ENCODE measurements at places on chromosomes 11 and 22.

DNA sequence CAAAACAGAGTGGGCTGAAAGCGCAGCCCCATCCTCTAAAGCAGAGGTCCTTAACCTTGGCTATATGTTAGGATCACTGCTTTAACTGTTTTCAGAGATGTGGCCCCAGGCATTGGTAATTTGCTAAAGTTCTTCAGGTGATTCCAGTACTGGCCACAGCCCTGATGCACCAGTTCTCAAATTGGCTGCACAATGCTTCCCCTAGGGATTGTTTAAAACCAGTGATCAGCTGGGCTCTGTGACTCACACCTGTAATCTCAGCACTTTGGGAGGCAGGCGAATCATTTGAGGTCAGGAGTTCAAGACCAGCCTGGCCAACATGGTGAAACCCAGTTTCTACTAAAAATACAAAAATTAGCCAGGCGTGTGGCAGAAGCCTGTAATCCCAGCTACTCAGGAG, 8.4 kb upstream of the IRAG1 start:
- no peak for DNase-seq

DNA sequence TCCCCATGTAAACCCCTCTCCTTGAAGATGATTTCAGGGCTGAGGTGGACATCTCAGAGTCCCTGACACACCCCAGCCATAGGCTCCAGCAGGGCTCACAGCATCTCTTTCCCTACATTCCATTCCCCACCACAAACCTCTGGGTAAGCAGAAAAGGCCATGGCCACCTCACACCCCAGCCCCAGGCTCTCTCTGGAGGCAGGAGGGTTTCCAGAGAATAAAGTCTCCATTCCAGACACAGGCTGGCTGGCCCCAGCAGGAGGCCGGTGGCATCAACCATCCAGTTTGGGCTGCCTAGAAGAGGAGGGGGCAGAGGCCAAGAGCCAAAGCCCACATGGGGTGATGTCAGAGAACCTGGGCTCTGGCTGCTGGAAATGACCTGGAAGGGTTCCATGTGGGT, 61.4 kb downstream of the TP53I11 start:
- no peak for DNase-seq

DNA sequence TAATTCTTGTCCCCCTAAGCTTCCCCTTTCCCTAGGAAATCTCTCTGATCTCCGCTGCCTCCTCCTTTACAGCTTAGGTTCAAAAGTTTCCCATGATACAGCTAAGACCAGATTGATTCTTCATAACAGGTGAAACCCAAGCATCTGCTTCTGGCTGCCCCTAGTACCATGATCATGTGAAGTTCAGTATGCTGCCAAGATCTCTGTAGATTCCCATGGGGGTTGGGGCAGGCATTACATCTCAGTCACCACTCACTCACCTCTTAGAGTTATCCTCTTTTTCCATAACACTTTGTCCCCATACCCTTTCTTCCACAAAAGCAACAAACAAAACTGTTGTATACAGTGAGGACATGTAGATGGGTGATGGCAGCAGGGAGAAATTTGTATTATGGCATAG, 44.0 kb downstream of the RRP8 start:
- DNase-seq: no peak

- no peak for DNase-seq
Observed at GRCh38 chr11:10777393-10777793, 26.3 kb downstream of the CTR9 start.

DNA sequence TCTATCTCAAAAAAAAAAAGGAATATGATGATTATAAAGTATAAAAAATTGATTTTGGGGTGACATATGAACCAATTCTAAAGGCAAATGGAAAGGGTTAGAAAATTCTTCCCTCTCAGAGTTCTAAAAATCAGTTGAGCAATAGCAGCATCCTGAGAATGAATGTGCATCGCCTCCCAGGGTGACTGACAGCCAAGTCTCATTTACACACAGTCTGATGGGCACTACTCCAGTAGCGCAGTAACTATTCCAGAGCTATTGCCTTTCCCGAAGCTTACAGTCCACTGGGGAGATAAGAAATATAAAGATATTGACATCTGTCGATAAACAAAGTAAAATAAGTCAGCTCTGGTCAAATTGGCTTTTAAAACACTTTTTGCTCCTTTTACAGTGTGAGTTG, 32.3 kb upstream of the SORL1 start:
- no peak for DNase-seq

DNA sequence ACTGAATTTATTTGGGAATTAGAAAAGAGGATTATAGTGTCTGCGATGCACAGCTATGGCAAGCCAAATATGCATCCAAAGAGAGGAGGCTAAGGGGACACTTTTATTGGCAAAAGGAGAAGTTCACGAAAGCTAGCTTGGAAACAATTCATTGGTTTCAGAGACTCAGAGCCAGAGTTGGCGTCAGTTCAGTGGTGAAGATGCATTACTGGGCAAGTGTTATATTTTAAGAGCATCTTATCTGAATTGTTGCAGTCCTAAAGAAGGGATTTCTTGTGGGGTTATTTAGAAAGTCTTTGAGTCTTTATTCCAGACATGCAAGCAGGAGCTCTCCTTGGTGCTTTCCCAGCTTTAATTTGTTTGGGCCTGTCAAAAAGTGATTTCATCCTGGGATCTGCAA, 15.0 kb downstream of the CLDN5 start:
- DNase-seq: no peak

DNA sequence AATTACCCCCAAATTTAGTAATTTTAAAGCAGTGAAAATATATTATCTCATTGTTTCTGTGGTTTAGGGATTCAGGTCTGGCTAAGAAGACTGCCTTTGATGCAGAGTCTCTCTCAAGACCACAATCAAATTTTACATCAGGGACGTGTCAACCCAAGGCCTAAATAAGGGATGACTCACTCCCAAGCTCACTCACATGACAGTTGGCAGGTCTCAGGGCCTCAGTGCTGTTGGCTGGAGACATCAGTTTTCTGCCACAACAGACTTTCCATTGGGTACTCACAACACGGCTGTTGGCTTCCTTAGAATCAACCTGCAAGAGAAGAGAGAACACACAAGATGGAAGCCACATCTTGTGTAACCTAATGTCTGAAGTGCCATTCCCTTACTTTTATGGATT, 377.3 kb downstream of the FAM181B start:
- no peak for DNase-seq

GRCh38 chr11:88344869-88345268, 7.3 kb upstream of the CTSC start:
- DNase-seq: no peak

- no peak for DNase-seq
Observed at GRCh38 chr11:119416606-119417580, 6.1 kb downstream of the THY1 start.

- DNase-seq: no peak
Observed at GRCh38 chr11:124277804-124278203, 21.6 kb downstream of the OR8G5 start.

- no peak for DNase-seq
Observed at GRCh38 chr22:24183321-24184031, 2.2 kb downstream of the SUSD2 start.

DNA sequence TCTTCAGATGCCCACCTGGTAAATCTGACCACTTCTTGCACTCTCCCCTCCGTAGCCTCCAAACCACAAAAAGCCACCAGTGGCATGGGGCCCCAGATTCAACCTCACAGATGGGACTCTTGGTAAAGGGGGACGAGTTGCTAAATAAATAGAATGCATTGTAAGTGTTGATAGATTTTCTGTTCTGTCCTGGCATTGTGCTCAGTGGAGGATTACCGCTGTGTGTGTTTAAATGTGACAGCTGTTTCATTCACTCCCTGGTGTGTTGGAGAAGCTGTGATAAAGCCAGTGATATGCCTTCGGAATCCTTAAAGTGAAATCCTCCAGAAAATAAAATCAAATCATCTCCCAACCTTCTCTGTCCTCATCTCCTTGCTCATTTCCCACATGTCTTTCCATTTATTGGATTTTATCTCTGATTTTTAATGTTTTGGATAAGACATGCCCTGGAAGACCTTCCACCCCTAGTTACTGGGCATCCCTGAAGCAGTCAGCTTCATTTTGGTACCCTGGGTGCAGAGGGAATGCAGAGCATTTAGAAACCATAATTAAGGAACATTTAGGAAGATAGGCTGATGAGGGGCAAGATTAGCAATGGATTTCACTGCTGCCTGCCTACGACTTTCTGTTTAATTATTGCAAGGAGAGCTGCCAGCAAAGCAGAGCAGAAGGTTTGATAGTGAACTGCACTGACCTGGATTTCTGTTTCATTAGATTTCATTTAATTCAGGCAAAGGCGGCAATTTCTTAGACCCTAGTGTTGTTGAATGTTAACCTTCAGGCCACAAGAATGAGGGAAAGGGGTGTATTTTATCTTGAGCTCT, 460.9 kb upstream of the KIRREL3 start:
- DNase-seq: no peak

DNA sequence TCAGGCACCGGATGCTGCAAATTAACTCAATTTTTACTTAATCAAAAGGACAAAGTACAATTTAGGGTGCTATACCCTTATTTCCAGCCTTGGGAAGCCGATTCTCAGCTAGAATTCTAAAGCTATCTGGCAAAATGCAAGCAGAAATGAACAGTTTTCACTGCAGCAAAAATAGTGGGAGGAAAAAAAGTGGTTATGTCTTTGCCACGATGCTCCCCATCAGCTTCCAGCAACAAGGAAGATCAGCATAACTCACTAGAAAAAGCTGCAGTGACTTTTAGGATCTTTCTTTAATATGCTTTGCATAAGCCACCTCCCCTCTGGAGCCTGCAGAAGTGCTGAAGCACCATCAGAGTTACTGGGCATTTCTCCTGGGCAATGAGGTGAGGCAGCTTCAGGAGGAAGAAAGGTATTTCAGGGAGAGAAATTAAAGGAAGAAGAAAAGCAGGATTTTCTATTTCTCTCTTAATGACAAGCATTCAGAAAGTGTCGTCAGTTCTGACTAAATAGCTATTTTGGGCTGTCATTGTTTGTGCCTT, 702.9 kb downstream of the DLG2 start:
- no peak for DNase-seq

DNA sequence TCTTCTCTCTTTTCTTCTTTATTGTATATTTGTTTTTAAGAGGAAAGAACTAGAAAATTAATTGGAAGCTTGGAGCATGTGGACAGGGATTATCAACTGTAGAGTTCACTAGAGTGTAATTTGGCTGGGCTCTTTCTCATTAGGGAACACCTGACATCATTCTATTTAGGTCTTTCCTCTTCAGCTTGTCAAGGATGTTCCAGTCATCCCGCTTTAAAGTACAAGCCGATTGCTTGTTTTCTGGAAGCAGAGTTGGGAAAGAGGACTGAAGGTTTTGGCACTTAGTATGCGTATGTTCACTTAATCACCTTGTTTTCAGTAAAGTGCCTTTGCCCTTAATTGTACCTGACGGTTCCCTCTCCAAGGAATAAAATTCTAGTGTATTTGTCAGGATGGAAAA, 111.6 kb downstream of the WNT11 start:
- no peak for DNase-seq

- no peak for DNase-seq
Observed at GRCh38 chr11:57542582-57542981, 5.2 kb downstream of the SMTNL1 start.

DNA sequence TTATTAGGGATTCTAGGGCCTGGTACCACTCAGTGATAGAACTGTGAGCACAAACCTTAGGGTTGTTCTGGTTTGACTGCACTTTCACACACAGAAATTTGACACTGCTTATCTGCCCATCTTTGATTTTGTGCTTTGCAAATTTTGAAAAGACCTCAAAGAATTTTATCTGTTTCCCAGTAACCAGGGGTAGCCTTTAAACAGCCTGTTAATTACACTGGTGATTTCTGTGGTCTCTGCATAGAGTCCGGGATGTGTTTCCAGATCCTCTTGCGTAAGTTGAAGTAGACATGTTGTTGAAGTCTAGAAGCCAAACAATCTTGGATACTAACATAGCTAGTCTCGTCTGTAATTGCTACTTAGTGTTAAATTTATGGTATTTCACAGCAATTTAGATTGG, 75.3 kb downstream of the C22orf31 start:
- DNase-seq: no peak

- DNase-seq: no peak
Observed at GRCh38 chr11:8091721-8092120, 10.7 kb downstream of the TUB start.

DNA sequence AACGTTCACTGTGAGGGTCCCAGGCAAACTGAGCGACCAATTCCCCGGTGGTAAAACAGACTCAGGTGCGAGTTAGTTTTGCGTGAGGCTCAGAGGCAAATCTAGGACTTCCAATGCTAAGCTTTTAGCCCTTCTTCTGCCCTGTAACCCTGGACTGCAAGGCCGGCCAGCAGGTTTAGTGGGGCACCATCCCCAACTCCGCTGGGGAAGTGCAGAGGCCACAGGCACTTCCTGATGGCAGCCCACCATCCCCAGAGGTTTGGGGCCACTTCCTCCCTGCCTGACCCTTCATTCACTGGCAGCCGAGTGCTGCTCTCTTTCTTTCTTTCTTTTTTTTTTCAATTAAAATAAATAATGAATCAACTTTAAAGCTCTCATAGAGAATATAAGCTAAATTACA, 124.6 kb upstream of the B3GAT1 start:
- DNase-seq: no peak

DNA sequence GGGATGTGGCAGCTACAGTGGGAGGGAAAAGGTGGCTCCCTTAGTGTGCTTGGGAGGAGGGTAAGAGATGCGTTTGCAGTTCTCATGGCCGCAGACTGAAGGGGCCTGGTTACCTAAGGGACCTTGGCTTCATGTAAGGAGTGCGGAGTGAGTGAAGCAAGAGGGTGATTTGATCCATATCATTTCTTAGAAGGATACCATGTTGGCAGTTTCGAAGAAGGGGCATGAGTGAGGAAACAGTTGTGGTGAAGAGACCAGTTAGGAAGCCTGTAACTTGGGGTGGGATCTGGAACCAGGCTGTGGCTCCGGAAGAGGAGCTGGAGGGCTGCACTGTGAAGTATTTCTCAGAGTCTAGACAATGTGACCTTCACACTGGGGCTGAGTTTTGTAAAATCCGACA, 45.0 kb downstream of the ST3GAL4 start:
- no peak for DNase-seq

GRCh38 chr22:49946612-49947295, 13.8 kb upstream of the PIM3 start:
- no peak for DNase-seq

- DNase-seq: no peak
Observed at GRCh38 chr11:79264284-79264683, 176.5 kb downstream of the TENM4 start.

DNA sequence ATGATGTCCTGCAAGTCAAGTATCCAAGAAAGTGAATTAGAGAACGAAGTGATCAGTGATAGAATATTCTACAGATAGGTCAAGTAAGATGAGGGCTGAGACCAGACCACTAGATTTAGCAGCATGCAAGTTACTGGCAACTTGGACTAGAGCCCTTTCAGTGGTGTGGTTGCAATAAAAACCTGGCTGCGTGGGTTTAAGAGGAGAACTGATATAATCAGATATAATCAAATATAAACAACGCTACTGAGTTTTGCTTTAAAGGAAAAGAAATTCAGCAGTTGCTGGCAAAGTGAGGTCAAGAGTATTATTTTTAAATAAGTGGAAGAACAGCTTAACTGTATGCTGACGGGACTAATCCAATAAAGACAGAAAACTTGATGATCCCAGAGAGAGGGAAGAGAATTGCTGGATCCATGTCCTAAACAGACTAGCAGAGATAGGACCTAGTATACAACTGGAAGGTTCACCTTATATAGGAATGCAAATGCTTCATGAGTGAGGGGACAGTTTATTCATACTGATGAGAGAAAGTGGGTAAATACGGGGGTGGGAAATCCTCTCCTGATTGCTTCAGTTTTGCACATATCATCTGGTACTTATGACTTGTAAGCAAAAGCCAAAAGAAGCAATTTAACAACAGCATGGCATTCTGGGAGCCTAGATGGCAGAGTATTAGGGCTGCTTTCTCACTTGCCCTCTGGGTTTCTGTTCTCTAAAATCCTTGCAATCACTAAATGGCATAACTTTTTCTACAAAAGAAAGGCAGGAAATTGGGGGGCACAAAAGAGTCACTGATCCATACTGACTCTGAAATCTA, 146.2 kb downstream of the RBFOX2 start:
- no peak for DNase-seq

All from NCI-H1417 treated with DMSO at 0.1 percent for 48 hours (cell line).